NB4 (cell line): ENCODE measurements at places on chromosomes 1 and 21.

GRCh38 chr1:210098356-210098755 lies 134.2 kb upstream of the SERTAD4 start:
- peak; percentile 19 for DNase-seq

DNA sequence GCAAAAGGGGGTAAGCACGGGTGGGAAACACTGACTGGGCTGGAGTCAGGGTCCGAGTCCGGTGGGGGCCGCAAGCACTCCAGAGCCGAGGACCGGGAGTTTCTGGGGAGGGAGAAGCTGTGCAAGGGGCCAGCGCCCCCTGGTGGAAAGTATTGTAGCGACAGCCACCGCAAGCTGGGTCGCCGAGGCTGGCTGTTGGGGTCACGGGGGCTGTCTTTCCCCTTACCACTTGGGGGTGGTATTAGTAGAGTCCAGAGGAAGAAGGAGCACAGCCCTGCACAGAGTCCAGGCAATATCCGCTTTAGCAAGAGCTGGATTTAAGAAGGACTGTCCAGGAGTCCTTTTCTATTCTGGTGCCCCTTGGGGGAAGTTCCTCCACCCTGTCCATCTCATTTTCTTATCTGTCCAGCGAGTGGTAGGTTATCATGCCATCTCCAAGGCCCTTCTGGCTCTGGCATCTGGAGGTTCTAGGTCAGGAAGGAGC lies 17.9 kb upstream of the ETV3 start:
- peak; percentile 84 for DNase-seq

DNA sequence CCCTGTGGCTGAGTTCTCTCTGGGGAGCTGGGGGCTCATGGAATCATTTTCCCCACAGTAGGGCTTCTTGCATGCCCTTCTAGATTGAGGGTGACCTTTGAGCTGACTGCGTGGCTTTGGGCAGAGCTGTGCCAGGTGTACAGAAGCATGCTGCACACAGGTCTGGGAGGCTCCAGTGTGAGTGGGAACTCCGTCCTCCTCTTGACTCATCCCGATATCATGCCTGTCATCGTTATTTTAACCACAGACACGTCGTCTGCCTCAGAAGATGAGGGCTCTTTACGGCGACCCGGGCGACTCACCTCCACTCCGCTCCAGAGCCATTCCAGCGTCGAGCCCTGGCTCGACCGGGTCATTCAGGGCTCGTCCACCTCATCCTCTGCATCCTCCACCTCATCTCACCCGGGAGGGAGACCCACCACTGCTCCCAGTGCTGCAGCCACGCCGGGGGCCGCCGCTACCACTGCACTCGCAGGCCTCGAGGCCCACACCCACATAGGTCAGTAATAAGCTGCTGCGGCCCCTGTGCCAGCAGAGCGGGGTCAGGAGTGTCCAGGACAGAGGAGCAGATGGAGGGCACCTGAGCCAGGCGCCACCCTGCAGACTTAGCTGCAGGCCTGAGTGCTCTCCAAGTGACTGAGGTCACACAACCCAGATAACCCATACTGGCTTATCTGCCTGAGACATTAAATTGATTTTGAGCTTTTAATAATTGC lies 39.8 kb downstream of the DIP2A start:
- no peak for DNase-seq

GRCh38 chr1:94993931-94994645 lies 67.2 kb upstream of the CNN3 start:
- no peak for DNase-seq

DNA sequence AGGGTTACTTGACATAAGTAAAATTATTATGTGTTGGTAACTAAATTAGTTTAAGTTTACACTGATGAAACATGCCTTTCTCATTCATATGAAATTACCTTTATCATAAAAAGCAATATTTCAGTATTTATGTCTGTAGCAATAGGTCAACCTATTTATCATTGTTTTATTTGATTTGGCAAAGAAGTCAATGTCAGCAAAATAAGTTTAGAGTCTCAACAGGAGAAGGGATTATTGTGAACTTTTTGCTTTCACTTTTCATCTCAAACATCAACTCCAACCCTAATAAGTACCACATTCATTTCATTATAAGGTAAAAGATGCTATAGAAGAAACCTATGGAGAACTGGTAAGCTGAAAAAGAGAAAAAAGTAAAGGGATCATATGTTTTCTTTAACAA lies 1015.4 kb upstream of the ADGRL4 start:
- no peak for DNase-seq

GRCh38 chr1:226523646-226524406 lies 24.7 kb upstream of the STUM start:
- no peak for DNase-seq
